ENCODE measurements at places on chromosomes 2 and 18.

DNA sequence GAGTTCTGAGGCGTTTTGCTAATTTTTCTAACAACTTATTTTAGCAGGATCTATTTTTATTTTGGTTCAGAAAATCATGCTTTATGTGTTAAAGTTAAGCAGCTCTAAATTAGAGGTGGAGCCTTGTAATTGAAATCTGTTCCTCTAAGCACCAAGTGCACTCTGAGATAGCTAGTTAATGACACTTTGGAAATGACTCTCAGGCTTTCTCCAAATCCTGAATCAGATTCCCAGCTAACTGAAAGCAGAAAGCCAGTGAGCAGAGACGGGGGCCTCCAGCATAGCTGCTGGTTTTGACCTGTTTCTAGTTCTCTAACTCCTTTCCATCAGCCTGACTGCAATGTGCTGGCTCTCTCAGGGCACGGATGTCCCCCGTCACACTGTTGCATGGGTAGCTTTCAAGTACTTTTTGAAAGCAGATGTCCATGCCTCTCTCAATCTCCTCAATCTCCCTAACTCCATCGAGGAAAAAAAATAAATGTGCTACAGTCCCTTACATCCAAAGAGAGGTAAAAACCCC lies 326.5 kb downstream of the SATB2 start:
- DNase-seq: no peak

- no peak for DNase-seq
These were observed 135.0 kb downstream of the SCG2 start for GRCh38 chr2:223467196-223467595.

DNA sequence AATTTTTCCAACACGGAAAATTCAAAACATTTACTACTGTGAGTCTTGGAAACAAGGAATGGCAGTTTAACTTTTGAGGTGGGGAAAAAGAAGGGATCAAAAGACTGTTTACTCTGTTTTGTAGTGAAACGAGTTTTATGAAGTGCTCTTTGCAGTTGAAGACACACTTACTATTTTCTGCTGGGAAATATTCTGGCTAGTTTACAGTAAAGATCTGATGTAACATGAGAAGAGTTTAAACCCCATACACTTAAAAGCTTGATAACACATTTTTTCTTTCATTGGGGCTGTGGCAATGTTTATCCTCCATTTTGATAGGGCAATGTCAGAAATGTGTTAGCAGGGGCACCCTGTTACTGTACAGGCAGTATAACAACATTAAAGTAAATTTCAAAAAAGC lies 124.9 kb upstream of the SMAD7 start:
- DNase-seq: no peak

GRCh38 chr2:168469281-168469988 lies 13.4 kb downstream of the CERS6 start:
- DNase-seq: no peak

DNA sequence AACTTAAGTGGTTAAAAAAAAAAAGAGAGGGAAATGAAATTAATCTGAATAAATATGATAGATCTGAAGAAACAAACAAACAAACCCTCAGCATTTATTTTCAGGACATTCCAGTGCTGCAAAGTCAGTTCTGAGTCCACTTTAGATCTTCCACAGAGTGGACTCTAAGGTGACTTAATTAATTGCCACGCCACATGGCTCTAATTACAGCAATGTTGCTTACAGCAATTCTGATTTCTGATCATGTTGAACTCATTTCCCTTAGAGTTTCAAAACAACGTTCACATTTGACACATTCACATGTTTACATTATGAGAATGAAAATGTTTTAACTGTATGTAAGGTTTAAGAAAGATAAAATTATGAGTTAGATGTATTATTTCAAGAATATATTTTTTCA lies 38.6 kb upstream of the RASGRP3 start:
- no peak for DNase-seq

DNA sequence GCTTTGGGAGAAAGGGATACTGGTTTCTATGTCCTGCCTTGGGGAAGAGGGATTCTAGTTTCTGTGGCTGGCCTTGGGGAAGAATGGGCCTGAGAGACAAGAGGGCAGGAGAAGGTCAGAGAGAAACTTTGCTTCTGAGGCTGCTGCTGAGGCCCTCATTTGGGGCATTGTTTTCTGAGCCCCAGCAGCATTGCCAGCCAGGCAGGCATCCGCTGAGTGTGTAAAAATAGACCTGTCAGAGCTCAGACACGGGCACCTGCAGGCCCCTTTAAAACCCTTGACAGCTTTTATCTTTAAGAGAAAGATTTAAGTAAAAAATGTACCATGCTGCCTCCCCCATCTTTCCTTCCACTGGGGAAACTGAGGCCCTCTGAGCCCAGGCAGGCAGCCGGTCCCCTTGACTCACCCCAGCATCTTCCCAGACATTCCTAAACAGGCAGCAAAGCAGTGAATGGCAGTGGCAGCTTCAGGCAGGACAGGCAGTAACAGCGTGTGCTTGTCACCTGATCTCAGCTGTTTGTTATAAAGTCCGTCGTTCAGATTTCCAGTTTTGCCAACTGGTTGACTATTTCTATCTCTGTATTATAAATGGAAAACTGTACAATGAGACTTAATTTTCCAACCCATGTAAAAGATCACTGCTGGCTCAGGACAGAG lies 27.6 kb downstream of the MLPH start:
- DNase-seq: no peak

DNA sequence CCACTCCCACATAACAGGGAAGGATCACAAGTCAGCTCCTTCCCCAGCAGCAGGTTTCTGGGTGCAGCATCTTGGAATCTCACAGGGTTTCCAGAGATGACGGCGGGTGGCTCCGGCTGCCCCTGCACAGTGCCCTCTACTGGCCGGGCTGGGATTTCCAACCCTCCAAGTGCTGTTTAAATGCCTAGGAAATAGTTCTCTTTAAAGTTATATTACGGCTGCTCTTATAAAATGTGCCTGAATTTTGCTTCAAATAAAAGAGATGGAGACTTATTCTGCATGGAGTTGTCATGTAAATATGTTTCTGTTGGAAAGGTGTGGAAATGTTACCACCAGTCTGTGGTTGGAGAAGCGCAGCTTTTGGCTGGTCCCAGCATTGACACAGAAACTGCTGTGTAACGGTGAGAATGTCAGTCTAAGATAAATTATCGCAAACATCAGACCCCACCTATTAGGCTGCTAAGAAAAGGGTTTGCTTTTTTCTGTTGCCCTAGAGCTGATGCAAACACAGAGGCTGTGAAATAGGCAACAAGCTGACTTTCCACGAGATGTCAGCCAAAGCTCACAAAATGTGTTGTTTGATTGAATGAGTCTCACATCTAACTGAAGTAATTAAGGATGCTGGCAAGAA lies 3.3 kb upstream of the HJURP start:
- peak; percentile 9 for DNase-seq

DNA sequence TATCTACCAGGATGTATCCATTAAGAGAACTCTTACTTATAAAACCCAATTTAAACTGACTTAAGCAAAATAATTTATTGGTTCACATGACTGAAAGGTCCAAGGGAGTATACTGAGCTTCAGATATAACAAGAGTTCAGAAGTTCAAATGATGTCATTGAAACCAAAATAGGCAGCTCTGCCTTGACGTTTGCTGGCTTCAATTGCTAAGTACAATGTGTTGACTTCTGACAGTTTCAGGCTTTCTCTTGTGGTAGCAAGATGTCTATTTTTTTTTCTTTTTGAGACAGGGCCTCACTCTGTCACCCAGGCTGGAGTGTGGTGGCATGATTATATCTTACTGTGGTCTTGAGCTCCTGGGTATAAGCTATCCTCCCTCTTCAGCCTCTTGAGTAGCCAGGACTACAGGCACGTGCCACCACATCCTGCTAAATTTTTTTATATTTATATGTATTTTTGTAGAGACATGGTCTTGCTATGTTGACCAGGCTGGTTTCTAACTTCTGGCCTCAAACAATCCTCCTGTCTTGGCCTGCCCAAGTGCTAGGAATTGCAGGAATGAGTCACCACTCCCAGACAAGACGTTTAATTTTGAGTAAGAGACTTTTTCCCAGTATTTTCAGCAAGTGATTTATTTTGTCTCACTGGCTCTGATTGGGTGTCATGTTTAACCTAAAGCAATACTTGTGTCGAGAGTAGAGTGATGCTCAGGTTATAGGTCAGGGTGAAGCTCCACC lies 184.8 kb downstream of the NR4A2 start:
- DNase-seq: no peak

DNA sequence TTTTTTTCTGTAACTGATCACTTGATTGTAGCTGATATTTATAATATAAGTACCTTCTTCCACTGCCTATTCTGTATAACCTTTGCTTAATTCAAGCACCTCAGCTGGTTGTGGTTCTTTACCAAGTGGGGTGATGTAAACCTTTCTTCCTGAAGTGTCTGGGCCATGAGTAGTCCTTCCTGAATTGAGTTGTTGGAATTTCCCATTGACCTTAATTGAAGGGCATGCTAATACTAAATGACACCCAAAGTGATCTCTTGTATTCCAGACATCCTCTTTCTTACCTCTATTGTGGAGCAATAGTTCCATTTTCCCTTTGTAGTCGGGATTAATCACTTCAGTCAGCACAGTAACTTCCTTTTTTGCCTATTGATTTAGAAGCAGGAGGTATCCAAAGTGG lies 1496.8 kb upstream of the CELF4 start:
- no peak for DNase-seq

DNA sequence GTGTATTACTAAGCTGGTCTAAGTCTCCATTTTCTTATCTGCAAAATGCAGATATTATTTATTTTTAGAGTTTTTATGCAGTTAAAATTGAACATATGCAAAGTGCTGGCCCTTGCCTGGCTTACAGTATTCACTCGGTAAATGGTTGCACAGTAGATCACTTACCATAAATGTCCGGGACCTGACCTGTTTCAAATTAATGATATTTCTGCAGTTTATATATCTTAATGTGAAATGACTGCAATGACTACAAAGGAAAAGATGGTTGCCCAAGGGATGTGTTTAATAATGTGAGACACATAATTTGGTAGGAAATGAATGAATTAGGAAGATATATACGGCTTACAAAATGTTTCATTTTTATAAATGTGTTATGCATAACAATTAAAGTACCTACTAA lies 37.1 kb downstream of the LRRC30 start:
- DNase-seq: no peak

GRCh38 chr18:21571772-21572171 lies 28.7 kb downstream of the ESCO1 start:
- no peak for DNase-seq

DNA sequence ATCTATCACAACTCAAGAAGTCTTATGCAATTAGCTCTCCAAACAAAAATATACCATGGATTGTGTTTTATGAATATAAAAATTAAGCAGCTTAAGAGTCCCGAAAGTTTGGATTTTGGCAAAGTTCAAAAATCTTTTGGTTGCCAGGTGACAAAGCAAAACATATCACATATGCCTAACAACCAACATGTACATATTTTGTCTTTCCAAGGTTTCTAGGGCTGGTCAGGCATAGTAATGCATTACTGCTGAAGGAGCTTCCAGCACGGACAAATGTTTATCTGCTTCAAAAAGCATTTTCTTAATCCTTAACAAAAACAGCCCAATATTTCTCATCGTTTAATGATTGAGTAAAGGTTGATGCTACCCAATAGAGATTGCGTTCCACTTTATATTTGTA lies 1327.1 kb upstream of the ZEB2 start:
- no peak for DNase-seq

- DNase-seq: no peak
These were observed 8.2 kb downstream of the IL1A start for GRCh38 chr2:112776113-112776512.

DNA sequence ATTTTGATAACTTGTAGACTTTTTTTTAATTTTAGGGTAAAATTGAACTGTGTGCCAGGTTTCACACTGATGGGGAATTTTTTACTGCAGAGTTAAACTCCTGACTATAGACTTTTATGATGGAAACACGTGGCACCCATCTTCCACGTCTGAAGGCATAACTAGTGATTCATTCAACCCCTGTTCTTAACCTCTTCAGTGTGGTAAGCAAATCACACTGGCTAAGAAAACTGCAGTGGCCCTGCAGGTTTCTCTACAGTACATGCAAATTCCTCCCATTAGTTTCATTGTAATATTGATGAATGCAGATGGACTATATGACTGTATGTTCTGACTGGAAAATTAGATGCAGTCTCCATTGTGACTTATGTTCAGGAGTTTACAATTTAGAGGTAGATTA lies 47.2 kb downstream of the SMAD4 start:
- DNase-seq: no peak

DNA sequence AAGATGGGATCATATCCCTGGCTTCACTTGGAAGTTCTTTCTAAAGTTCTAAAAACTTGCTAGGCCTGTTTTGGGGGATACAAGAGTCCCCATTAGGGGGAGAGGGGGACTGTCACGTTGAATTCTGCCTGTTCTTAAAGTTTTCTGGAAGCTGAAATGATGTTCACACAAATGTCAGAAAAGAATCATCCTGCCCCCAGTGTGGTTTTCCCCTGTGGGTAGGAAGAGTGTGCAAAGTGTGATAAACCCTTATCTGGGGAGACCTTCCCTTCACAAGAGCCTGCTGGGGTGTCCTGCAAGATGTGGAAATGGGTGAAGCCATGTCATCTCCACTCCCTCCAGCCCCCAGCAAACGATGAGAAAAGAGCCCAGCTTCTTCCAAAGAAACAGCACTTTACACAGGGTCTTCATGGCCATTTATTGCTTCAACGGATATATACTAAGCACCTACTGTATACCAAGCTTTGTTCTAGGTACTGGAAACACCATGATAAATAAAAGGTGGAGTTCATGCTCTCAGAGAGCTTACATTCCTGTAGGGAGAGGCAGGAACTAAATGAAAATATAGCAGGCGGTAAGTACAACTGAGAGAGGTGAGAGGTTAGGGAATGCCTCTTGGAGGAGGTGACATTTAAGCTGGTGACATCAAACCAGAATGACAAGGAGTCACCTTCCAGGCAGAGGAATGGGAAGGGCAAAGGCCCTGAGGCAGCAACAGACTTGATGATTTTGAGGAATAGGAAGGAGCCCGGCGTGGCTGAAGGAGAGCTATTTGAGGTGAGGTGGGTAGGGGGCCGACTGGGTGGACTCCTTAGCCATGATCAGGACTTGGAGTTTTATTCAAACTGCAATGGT lies 1.6 kb downstream of the MFSD2B start:
- DNase-seq: no peak

DNA sequence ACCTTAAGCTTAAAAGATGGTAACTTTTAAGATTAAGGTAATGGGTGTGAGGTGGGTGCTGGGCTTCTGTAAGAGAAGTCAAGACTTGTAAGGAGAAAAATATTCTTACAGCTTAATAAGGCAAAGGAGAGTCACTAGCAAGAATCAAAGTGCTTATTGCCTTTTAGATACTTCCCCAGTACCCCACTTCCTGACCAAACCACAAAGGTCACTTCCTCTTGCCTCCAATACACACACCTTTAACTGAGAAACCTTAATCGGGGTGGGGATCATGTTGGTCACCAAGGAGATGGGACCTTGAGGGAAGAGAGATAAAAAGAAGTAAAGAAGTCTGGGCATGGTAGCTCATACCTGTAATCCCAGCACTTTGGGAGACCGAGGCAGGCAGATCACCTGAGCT lies 10.6 kb upstream of the ATG16L1 start:
- DNase-seq: no peak

DNA sequence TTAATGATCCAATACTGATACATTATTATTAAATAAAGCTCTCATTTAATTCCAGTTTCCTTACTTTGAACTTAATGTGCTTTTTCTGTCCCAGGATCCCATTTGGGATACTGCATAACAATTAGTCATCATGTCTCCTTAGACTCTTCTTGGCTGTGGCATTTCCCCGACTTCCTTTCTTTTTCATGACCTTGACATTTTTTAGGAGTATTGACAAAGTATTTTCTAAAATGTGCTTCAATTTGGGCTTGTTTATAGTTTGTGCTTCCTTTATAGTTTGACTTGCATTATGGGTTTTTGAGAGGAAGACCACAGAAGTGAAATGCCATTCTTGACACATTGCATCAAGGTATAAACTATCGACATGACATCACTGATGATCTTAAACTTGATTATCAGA lies 46.1 kb upstream of the KIF5C start:
- no peak for DNase-seq
